Effector memory CD4-positive, alpha-beta T cell (primary cell): ENCODE measurements at places on chromosomes 2 and 18.

GRCh38 chr18:48997985-48998831, 47.4 kb upstream of the SMAD7 start:
- DNase-seq = no peak

DNA sequence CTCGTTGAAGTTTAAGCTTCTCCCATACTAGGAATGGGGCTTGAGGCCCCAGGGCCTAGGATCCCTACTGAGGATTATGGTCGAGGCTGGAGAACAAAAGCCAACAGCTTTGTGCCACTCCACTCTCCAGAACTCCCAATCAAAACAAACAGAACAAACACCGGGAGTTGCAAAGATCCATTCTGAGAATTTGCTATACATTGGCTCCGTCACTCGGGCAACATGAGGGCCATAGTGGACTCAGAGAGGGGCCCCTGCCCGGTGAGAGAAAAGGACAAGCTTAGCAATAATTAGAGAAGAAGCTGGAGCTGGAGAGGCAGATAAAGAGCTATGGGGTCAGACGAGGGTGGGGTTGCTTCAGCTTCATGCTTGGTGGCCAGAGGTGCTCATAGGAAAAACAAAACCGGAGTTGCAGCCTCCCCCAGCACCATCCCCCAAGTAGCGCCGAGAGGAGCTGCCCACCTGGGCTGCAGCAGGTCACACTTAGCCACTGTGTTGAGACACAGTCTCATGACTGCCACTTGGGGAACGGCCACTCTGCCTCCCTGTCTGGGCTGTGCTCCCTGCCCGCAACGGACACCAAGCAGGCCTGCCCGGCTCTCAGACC, 142.3 kb upstream of the HAAO start:
- DNase-seq = no peak

- no peak for DNase-seq
These were observed 130.6 kb downstream of the RAD51AP2 start for GRCh38 chr2:17387591-17387990.

- no peak for DNase-seq
These were observed 2.8 kb downstream of the CYTIP start for GRCh38 chr2:157441072-157441454.

DNA sequence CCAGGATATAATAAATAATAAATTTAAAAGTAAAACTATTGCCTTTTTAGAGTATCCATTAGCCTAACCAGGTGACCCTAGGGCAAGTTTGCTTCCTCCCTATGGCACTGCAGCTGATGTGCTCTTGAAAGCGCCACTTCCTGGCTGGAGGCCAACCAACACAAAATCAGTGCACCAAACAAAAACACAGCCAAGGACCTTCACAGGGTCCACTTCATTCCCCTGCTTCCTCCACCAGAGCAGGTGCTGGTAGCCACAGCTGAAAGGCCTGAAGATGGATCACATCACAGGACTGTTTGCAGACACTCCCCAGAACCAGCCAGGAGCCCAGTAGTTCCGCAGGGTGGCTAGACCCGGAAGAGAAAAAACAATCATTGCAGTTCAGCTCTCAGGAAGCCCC, 108.8 kb downstream of the TWIST2 start:
- no peak for DNase-seq

DNA sequence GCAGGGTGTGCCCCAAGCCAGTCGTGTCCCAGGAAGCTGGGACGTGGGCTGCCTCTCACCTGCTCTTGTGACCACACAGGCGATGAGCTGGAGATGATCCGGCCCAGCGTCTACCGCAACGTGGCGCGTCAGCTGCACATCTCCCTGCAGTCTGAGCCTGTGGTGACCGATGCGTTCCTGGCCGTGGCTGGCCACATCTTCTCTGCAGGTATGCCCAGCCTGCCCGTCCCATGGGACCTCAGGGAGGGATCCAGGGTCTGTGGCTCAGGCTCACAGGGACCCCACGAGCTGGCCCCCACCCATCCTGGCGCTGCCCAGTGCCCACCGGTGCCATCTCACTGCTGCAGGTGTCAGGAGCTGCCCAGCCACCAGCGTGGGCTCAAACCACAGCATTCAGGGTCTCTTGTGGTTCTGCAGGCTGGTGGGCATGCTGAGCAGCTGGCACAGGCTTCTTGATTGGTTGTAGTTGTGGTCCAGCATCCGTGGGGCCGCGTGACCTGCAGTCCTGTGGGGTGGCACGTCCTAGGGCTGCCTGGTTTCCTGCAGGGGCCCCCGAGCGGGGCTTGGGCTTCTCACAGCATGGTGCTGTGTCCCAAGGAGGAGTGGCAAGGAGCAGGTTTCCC, 3.8 kb downstream of the BOK start:
- DNase-seq = no peak

- DNase-seq = no peak
These were observed 52.8 kb upstream of the ITGB6 start for GRCh38 chr2:160252900-160253299.

DNA sequence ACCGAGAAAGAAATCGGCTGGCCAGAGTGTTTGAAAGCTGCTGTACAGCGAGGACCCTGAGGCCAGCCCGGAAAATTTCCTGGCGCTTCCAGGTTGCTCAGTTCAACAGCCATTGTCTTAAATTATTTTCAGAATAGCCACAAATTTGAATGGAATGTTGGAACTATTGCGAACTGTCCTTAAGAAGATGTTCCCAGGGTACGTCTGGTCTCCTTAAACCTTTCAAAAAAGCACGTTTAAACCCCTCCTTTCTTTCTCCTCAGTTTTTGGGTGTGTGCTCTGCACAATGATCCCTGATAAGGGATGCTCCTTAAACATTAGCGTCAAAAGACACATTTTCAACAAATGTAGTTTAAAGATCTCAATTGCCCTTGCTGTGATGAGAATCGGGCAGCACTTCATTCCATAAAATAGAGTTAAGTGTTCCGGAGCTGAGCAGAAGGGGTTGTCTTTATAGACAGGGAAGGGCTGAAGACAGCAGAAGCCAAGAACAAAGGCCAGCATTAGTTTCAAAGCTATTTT, 14.5 kb upstream of the LPIN2 start:
- no peak for DNase-seq

GRCh38 chr2:231597627-231598026, 5.0 kb downstream of the TEX44 start:
- DNase-seq = no peak

DNA sequence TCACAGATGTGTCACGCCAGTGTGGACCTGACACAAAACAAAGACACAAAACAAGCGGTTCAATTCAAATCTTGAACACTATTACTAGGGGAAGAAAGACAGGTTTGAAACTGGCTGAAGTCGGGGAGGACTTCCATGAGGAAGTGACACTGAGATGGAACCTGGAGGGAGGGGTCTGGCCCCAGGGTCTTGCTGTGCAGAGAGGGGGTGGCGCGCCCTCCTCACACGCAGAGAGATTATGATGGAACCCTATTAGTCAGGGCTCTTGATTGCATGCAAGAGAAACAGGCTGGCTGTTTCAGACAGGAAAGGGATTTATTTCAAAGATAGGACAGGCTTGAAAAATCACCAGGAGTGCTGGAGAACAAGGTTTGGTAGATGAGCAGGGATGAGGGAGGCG, 363.6 kb upstream of the HS6ST1 start:
- DNase-seq = no peak

DNA sequence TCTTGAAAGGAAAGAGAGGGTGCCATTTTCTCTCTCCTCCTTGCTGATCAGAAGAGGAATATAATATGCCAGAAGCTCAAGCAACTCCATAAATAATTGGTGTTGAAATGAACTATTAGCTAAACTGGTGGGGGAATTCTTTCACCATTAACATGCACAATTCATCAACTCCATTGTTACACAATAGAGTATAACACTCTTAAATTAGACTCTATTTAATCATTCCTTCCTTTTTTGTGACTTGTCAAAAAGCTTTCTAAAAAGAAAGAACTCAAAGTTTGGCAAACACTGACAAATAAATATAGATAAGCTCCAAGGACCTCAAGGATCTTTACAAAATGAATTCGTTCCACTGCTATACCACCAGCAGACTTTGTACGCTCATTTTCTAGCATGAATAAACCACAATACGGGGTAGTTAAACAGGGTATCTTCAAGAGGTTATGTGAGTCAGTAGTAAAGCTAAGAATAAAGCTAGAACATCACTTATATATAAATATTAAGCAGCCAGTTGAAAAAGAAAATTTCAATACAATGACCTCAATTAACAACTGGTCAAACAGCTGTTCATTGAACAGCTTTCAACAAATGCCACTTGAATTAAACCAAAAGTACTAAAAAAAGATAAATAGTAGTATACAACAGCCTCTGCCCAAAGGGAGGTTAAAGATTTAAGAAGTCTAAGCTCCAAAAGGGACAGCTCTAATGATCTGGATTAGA, 6.4 kb downstream of the TRAK2 start:
- no peak for DNase-seq

DNA sequence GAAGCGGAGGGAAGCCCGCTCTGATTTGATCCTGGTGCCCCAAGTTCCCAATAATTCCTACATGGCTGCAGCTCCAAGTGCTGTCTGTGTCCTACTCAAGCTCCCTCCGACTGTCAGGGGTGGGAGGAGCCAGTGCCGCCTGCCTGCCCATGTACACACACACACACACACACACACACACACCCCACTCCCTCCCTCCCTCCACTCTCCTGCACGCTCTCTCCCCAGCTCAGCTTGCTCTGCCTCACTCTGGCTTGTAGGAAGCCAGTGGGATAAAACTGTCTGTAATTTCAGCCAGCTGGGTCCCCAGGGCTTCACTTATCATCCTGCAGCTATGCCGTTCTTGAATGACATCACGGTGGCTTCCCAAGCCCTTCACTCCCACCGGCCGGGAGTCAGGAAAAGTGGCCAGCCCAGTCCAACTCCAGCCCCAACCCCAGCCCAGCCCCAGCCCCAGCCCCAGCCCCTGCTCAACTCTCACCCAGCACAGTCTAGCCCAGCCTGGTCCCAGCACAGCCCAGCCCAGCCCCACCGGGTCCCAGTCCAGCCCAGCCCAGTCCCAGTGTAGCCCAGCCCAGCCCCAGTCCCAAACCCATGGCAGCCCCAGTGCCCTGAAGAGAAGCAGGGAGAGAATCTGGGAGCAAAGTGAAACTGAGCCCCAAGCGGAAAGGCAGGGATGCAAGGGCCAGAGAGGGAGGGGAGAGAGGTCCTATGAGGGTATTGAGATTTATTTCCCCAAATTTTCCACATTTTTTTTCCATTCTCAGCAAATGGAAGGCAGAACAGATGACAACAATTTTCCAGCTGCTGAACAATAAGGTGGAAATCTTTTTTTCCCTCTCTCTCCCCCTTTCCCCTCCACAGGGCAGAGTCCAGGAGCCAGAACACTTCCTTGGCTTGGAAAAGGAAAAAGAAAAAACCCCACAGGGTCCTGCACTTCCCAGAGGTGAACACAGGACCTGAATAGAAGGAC, 144.0 kb downstream of the TNS1 start:
- DNase-seq = no peak

DNA sequence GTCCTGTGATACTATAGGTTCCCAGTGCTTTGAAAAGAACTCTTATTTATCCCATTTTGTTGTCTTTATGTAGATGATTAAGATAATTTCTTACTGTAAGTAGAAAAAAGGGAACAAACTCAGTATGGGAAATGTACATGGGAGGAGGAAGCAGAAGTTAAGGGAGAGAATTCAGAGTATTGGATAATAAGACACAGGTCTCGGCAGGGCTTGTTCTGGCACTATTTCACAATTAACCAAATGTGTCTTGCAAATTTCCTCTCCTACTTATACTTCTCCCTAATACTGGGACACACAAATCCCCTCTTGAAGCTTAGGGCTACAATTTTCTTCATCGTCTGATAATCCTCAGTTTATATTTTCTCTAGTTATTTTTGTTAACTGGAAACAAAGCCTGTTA, 744.0 kb downstream of the ADCYAP1 start:
- no peak for DNase-seq

- no peak for DNase-seq
These were observed 59.6 kb downstream of the MEX3C start for GRCh38 chr18:51137891-51138290.

- DNase-seq = no peak
These were observed 209.8 kb downstream of the KCNJ3 start for GRCh38 chr2:154908327-154908726.

- no peak for DNase-seq
These were observed 19.6 kb upstream of the RPIA start for GRCh38 chr2:88671786-88672427.

DNA sequence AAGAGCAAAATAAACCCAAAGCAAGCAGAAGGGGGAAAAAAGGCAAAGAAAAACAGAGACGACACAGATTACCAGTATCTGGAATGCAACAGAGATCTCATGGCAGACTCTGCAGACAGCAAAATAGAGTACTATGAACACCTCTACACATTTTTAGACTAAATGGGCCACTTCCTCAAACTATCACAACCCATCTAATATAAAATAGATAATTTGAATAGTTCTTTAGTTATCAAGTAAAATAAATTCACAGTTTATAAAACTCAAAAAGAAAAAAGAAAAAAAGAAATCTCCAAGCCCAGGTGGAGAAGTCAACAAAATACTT, 16.6 kb downstream of the SESTD1 start:
- no peak for DNase-seq

DNA sequence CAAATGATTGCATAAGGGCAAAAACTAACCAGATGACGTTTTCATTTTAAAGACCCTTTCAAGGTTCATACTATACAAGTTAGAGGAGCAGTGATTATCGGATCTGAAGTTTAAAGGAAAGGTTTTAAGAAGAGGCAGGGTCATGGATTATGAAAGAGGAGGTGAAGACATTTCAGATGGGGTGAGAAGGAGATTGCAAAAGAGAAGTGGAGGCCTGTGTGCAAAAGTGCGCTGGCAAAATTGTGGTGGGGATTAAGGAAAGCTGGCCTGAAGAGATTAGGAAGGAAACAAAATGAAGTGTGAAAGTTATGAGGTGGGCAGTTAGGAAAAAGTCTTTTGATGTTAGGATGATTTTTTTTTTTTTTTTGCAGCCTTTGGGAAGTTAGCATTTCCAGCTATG, 935.7 kb upstream of the FAM98A start:
- DNase-seq = no peak

DNA sequence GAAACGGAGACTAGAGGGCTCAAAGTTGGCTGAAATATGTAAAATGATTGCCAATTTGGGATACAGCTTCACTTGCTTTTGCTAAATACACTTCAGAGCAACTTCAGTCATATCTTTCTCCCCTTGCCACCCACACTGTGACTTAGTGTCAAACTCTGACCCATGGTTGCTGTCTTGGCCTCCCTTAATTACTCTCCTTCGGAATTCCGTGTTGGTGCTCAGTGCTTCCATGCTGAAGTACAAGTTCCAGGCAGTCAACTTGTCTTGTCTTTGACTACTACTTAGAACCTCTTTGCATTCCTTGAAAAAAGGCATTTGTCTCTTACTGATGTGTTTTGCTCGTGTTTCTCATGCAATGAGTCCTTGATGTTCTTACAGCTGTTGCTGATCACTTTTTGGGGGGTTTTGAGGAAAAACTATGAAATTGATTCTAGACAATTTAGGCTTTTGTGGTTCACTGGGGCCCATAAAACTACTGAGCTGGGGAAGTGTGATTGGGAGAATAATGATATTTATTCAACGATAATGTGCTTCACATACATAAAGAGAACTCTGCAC, 146.0 kb downstream of the UBE2E3 start:
- DNase-seq = no peak

- DNase-seq = no peak
These were observed 16.0 kb downstream of the SLC66A2 start for GRCh38 chr18:79935499-79935898.
